ENCODE measurements at places on chromosomes 2 and 18. TPM values are rescaled to one million over a fixed set of nuclear protein-coding genes. Genes with fewer than 3 reads are reported as not detected.
A peak's percentile ranks its signal among the peaks of the same experiment; 100 is the strongest.

MFF gene
- total RNA-seq, result 66.4 TPM

BCL2 gene
- 145 TPM for total RNA-seq

CXCR2 gene
- total RNA-seq, result not detected

ASB18 gene
- total RNA-seq, result not detected

DSG1 gene
- total RNA-seq, result not detected

GRCh38 chr2:236663287-236664101 lies 93.9 kb downstream of the ACKR3 start:
- no peaks in the 10 kb centered on the region for H3K36me3 ChIP-seq
- H3K4me1 ChIP-seq, result no peaks in the 10 kb centered on the region
- H3K4me3 ChIP-seq, result no peak overlapping the region

GRCh38 chr2:8488001-8488738 lies 193.7 kb upstream of the ID2 start:
- peaks cover 81% of the 10 kb centered on the region for H3K27me3 ChIP-seq
- peaks cover 29% of the 10 kb centered on the region for H3K4me1 ChIP-seq
- H3K4me3 ChIP-seq, result peak overlapping the region; percentile 73
- H3K36me3 ChIP-seq, result no peaks in the 10 kb centered on the region

DNA sequence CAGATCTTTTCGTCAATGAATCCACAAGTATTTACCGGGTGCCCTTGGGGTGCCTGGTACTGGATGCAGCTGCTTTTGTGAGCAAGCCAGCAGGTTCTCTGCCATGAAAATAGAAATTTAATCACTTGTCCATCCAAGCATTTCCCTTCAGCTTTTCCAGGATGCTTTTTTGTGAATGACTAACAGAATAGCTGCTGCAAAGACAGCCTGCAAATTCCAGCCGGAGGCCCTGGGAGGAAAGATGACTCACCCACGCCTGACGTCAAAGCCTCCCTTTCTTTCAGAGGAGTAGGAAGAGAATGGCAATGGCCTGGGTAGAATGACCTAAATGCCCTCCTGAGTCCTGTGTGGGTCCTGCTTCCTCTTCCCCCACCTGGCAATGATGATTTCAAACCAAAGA lies 111.9 kb downstream of the AP1S3 start:
- no peaks in the 10 kb centered on the region for H3K36me3 ChIP-seq
- H3K27ac ChIP-seq, result no peak overlapping the region
- no peak overlapping the region for H3K4me3 ChIP-seq

- H3K27ac ChIP-seq, result no peak overlapping the region
- no peak overlapping the region for H3K4me3 ChIP-seq
- H3K4me1 ChIP-seq, result peaks cover 5% of the 10 kb centered on the region
These were observed 129.7 kb upstream of the TTC39C start for GRCh38 chr18:23884681-23885375.

DNA sequence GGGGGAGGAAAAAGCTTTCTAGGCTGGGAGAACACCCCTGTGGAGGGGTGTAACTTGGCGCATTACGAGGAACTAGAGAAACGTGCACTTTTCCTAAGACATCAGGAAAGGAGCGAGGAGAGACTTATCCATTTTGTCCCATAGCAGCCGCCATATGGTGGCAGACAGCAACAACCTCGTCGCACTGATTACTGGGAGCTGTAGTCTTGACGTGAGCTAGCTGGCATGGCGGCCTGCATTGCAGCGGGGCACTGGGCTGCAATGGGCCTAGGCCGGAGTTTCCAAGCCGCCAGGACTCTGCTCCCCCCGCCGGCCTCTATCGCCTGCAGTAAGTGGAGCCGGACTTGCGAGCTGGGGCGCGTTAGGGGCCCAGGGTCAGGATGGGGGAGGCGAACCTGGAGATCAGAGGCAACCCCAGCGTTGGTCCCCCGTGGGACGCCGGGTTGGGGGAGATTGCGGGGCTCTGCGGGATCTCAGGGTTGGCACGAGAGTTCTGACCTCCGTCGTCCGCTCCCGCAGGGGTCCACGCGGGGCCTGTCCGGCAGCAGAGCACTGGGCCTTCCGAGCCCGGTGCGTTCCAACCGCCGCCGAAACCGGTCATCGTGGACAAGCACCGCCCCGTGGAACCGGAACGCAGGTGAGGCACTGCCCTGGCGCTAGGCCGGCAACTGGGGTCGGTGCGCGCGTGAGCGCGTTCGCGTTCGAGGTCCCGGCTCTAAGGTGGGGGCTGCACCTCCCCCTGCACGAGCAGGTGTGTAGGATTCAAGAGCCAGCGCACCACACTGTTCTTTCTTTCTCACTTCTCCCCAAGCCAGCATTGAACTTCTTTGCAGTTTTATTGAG lies at the start of gene MRPL19:
MRPL19 (plus strand) TSS at position 201 of the 843 bp plus-strand sequence; CDS start at position 226, 25 bp downstream.
- H3K27me3 ChIP-seq, result no peaks in the 10 kb centered on the region
- peaks cover 23% of the 10 kb centered on the region for H3K4me1 ChIP-seq
- peak; percentile 59 for DNase-seq
- peak within 1 kb of the TSS; percentile 95 for H3K4me3 ChIP-seq
- H3K27ac ChIP-seq, result peak within 1 kb of the TSS; percentile 91
- peaks cover 33% of the 10 kb centered on the region for H3K36me3 ChIP-seq

DNA sequence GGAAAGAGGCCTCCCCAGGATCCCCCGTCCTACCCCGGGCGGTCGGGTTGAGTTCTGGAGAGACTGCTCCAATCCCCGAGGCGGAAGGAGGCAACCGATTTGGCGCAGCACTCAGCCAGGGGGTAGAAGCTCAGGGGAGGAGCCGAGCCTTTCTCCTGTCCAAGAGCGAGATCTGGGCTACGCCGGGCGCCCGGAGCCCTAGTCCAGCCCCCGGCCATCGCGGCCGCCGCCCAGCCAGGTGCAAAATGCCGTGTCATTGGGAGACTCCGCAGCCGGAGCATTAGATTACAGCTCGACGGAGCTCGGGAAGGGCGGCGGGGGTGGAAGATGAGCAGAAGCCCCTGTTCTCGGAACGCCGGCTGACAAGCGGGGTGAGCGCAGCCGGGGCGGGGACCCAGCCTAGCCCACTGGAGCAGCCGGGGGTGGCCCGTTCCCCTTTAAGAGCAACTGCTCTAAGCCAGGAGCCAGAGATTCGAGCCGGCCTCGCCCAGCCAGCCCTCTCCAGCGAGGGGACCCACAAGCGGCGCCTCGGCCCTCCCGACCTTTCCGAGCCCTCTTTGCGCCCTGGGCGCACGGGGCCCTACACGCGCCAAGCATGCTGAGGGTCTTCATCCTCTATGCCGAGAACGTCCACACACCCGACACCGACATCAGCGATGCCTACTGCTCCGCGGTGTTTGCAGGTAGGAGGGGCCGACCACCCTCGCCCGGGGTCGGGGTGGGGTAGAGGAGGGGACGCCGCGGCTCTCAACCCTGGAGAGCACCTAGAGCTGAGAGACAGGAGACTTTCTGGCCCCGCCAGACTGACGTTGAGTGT lies at the start of gene DYSF:
DYSF (plus strand) TSS at position 158 of the 817 bp plus-strand sequence.
- H3K4me3 ChIP-seq, result peak within 1 kb of the TSS; percentile 66
- peaks cover 19% of the 10 kb centered on the region for H3K4me1 ChIP-seq
- no peak within 1 kb of the TSS for H3K27ac ChIP-seq
- H3K27me3 ChIP-seq, result peaks cover 34% of the 10 kb centered on the region

GRCh38 chr2:6855860-6856547 lies 9.7 kb downstream of the CMPK2 start:
- no peaks in the 10 kb centered on the region for H3K4me1 ChIP-seq
- no peaks in the 10 kb centered on the region for H3K27me3 ChIP-seq
- no peak overlapping the region for H3K27ac ChIP-seq
- no peak for DNase-seq
- H3K4me3 ChIP-seq, result no peak overlapping the region

DNA sequence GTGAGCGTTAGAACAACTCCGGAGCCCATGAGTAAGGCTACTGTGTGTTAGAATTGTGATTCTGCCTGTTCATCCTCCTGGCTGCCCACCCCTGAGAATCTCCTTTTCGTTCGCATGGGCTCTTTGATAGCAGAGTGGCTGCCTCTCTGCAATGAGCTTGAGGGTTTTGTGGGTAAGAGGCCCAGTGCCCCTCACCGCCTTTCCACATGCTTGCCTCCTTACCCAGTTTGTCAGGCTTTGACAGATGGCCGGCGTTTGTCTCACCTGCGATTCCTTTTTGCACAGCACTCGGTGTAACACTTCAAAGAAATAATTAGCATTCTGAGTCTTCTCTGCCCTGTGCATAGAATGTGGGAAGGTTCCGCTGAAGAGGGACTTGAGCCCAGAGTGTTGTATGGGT lies 138.0 kb downstream of the RHBDD1 start:
- no peak overlapping the region for H3K27ac ChIP-seq
- H3K4me3 ChIP-seq, result no peak overlapping the region
- DNase-seq, result no peak
- H3K36me3 ChIP-seq, result peaks cover 34% of the 10 kb centered on the region
- peaks cover 37% of the 10 kb centered on the region for H3K4me1 ChIP-seq
- H3K27me3 ChIP-seq, result no peaks in the 10 kb centered on the region

GRCh38 chr2:168603439-168603961 lies 147.4 kb downstream of the CERS6 start:
- no peaks in the 10 kb centered on the region for H3K27me3 ChIP-seq
- peaks cover 54% of the 10 kb centered on the region for H3K4me1 ChIP-seq
- no peak overlapping the region for H3K4me3 ChIP-seq
- peak overlapping the region; percentile 57 for H3K27ac ChIP-seq
- DNase-seq, result no peak
- peaks cover 11% of the 10 kb centered on the region for H3K36me3 ChIP-seq

- no peak for DNase-seq
- no peaks in the 10 kb centered on the region for H3K27me3 ChIP-seq
- H3K4me3 ChIP-seq, result no peak overlapping the region
- peak overlapping the region; percentile 46 for H3K27ac ChIP-seq
These were observed 58.3 kb downstream of the NFATC1 start for GRCh38 chr18:79453816-79454735.

GRCh38 chr18:27600245-27600644 lies 415.1 kb upstream of the CHST9 start:
- no peaks in the 10 kb centered on the region for H3K4me1 ChIP-seq
- H3K4me3 ChIP-seq, result no peak overlapping the region
- H3K27ac ChIP-seq, result no peak overlapping the region
- no peaks in the 10 kb centered on the region for H3K27me3 ChIP-seq

Data from activated B cell treated with CpG ODN at 0.5 μM for 24 hours (primary cell).